ENCODE measurements at places on chromosomes 7 and 10.

DNA sequence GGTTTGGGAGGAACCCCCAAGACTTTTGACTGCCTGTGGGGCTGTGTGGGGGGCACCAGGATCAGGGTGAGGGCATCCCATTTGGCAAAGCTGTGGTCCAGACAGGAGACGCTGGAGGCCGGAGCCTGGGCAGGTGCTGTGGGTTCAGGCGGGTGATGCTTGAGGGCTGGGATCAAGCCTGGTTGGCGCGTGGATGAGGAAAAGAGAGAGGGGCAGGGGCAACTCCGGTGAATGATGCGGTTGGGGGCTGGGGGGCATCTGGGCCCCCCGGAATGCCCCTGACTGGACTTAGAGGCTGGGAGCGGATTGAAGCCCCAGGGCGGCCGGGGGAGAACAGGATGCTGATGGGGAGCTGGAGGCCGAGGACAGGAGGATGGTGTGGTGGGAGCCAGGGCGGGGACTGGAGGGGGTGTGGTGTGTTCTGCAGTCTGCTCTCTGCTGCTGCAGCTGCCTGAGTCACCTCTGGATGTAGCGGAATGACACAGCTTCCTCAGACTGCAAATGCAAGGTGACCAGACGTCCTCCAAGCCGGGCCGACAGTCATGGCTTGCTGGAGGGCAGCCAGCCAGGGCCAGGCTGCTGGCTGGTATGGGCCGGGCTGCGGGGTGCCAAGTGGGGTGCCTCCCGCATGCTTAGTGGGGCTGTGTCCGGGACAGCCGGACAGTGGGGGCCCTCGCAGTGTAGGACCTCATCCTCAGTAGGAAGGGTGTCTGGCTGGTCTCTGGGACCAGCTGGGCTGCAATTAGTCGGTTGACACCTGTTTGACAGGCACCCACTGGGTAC is 3.2 kb downstream of the MAFK start:
- no peak for DNase-seq

DNA sequence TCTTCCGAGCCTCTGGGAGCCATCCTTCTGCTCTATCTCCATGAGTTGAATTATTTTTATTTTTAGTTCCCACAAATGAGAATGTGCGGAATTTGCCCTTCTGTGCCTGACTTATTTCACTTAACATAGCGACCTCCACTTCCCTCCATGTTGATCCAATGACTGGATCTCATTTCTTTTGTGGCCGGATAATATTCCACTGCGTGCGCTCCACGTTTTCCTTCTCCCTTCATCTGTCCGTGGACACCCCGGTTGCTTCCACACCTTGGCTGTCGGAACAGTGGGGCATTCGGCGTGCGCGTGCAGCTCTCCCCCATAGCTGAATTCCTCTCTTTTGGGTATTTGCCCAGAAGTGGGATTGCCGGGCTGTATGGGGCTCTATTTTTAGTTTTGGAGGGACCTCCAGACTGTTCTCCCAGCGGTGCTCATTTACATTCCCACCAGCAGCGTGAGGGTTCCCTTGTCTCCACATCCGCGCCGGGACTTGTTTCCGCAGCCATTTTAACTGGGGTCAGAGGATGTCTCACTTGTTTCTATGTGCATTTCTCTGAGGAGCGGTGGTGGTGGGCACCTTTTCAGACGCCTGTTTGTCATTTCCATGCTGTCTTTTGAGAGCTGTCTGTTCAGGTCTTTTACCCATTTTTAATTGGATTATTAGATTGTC is 51.0 kb upstream of the SUN1 start:
- no peak for DNase-seq

DNA sequence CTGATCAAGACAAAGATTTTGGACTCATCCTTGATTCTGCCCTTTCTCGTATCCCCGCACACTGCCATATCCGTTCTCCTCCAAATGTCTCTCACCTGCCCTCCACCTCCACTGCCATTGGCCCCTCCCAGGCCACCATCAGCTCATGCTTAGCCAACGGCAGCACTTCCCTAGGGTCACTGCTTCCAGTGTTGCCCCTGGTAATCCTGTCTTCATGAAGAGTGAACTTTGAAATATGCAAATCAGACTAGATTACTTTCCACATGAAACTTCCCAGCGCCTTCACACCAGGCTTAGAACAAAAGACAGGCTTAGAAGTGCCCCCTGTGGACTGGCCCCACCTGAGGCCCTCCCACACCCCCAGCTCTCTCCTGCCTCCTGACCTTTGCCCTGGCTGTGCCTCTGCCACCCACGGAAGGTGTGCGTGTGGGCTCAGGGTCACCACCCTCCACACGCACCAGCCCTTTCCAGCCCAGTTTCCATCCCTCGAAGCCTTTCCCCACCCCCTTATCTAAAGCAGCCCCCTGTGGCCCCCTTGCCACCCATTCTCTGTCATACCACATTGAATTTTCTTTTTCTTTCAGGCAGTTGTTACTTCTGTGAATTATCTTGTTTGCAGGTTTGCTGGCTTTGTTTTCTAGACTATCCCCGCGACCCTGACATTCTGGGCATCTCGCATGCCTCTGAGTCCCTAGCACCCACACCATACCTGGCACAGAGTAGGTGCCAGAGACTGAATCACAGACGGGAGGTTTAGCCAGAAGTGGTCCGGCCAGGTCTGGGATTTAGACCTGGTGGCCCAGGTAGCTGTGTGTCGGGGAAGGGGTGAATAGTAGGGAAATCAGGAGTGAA is 26.8 kb upstream of the C10orf53 start:
- DNase-seq, result no peak

DNA sequence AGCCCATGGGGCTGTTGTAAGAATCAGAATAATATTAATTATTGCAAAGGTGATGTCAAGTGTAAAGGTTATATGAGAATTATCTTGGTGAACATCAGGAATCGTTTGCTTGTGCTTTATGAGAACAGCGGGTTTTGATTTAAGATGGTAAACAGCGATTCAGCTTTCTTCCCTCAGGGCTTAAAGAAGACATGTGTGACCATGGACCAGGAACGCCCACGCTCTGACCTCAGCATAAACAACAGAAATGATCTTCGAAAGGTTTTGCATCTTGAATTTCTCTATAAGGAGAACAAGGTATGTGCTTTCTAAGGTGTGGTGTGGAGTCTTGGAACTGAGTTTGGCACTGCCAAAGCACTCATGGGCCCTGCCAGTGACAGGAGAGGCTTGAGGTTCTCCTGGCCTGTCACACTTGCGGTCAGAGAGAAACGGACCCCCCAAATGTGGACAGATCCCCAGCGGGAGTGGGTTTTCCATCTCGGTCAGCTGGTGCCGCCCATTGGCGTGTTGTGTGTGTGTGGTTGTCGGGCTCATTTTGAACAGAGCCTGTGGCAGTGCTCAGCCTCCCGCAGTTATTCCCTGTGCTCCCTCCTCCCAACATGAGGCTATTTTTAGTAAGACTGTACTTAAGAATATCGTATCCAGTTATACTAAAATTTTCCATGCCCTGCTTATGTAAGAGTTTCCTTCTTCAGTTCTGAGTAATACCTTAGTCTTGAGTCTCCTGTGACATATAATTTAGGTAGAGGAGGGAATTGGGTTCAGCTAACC is 7.2 kb downstream of the MINDY4 start:
- no peak for DNase-seq

DNA sequence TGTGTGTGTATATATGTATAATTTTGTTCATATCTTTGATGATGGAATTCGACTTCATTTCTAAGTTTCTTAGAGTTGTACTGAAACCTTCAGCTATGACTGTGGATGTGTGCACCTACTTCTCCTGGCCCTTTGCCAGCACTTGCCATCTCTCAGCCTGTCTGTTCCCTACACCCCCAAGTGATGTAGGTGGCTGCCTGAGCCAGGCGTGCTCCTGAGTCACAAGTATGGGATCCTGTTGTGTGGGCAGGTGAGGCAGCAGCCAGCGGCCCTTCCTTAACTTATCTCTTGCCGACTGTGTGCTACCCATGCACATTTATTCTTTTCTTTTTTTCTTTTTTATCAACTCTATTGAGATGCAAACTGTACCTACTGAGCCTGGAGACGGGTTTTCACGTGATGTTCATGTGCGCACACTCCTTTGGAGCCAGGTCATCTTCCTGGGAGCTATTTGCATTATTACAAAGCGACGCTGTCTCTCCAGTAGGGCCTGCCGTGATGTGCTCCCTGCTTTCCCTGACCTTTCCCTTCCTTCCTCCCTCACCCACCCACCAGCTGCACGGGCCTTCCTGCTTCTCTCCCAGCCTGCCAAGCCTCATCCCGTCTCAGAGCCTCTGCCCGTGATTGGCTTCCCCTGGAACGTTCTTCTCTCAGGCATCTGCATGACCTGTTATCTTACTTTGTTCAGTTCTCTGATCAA is 31.3 kb upstream of the GALNT11 start:
- no peak for DNase-seq

DNA sequence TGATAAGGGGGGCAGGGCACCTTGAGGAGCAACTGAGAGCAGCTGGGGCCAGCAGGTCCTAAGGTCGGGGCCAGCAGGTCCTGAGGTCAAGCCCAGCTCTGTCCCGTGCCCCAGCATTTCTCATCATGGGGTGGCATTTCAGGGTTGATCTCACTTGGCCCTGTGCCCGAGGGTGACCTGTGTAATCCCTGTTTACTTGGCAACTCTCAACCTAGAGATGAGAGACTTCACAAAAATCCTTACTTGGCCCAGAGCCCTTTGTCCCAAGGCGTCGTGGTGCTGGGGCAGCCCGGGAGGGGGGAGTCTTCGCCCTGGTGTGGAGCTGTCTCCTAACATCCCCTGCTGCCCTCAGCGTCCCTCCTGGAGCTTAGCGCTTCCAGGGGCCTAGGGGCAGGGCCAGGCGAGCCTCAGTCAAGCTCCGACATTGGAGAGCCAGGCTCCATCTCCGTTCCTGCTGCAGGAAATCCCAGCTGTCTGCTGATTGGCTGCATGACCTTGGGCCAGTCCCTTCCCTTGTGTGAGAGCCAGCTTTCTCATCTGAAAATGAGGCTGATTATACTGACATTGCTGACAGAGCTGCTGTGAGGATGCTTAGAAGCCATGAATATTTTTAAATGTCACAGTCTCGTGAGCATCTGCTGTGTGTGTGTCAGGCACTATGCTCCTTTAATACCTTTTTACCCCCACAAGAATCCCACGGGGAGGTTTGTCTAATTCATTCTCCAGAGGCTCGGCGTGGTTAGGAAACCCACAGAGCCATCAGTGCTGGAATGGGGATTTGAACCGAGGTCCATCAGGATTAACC is 94.3 kb downstream of the ZMIZ1 start:
- no peak for DNase-seq

- DNase-seq, result peak; percentile 63
Measured at GRCh38 chr7:85829817-85830432, 643.1 kb upstream of the SEMA3D start.

DNA sequence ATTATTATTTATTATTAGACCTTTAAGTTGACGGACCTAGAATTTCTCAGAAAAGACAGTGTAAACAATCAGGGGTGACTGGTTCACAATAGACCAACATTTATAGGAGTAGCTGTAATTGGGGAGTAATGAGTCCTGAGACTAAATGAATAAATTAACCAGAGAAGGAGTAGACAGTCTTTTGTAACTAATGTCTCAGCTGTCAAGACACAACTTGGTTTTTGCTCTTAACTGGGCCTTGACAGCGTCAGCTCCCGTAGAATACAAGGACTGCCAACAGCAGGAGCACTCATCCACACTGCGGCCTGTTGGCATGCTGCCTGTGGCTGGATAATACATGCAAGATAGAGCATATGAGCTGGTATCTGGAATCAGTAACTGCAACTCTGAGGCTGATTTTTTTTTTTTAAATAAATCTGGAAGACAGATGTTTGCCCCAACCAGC is 123.9 kb downstream of the CACNA2D1 start:
- no peak for DNase-seq

GRCh38 chr7:138727336-138728099 is 26.4 kb upstream of the SVOPL start:
- no peak for DNase-seq

DNA sequence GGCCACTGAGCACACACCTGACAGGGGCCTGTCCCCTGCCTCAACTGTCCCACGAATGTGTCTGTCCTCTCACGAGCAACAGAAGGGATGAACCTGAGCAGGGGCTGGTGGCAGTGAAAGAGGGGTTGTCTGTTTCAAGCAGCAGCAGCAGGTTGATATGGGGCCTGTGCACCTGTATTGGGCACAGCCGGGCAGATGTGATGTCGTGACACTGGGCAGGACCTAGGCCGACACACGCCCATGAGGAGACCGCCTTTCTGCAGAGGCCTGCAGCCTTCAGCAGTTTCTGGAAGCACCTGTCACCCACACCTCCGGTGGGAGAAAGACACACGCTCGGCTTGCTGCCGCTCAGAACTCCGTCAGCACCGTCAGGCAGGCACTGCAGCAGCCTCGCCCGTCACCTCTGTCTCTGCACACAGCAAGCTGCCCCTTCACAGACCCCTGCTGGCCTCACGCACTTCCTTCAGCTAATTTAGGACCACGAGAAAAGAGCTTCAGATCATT is 48.5 kb downstream of the AMZ1 start:
- no peak for DNase-seq

GRCh38 chr10:86077871-86078638 is 288.5 kb downstream of the GRID1 start:
- no peak for DNase-seq

DNA sequence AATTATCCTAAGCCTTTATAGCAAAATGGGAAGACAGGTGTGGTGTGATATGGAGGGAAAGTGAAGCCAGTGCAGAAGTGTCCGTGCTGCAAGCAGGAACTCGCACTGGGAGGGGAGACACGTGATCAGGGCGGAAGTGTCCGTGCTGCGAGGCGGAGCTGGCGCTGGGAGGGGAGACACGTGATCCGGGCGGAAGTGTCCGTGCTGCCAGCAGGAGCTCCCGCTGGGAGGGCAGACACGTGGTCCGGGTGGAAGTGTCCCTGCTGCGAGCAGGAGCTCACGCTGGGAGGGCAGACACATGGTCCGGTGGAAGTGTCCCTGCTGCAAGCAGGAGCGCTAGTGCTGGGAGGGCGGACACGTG is 40.5 kb upstream of the PRKAR1B start:
- no peak for DNase-seq

GRCh38 chr7:25854059-25854458 is 297.9 kb upstream of the NFE2L3 start:
- no peak for DNase-seq

- peak; percentile 88 for DNase-seq
Measured at GRCh38 chr10:27884185-27884641, 114.7 kb downstream of the ODAD2 start.

DNA sequence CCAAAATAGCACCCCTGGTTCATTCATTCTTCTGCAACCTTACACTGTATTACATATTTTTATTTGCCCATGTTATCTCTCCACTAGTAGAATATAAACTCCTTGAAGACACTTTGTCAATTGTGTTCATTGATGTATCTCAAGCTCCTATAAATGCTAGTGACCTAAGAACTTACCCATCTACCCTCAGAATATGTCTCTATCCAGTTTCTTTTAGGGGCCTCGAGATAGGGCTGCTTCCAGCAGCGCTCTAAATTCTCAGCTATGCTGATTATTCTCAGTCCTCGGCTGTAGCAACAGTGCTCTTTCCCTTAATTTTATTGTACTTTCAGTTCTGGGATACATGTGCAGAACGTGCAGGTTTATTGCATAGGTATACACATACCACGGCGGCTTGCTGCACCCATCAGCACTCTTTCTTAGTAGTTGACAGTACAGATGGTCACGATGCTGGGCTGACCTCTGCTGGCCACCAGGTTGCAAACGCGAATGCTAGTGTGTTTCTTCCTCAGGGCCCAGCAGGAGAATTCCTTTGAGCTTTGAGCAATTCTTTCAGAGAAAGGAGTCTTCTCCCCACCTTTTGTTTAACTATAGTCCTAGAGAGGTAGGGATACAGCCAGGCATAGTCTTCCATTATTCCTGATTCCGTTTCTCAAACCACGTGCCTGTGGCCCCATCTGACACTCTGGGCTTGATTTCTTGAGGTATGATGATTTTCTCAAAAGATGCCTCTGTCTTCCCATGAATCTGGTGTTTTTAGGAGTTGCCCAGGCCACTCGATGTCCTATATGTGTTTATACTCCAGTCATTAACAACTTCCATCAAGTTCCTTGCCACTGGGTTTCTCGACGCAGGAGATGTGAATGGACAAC is 49.1 kb upstream of the CDC14C start:
- peak; percentile 24 for DNase-seq

Measured in OCI-M1 (cell line).